Mesenchymal stem cell (in vitro differentiated cells and primary cell): ENCODE measurements at places on chromosomes 11 and 22.

DNA sequence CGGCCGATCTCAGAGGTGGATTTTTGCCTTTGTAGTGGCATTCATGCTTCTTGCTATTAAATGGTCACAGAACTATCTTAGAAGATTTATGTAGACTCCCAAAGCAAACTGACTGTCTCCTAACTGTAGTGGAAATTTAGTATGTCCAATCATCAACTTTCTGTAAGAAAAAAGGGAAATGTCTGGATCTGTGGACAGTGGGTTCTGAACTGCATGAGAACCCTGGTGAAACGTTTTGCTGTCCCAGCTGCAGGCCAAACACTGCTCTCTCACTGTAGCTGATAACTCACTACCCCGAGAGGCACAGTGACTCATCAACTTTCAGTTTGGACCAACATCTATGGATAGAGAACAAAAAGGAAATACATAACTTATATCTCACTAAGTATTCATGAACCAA, 387.1 kb downstream of the SOX6 start:
- peaks cover 4% of the 10 kb centered on the region for H3K4me1 ChIP-seq
- H3K27ac ChIP-seq, result peak overlapping the region; percentile 64

- DNase-seq, result no peak
- no peak overlapping the region for H3K4me3 ChIP-seq
- no peaks in the 10 kb centered on the region for H3K36me3 ChIP-seq
- H3K27me3 ChIP-seq, result no peaks in the 10 kb centered on the region
- no peak overlapping the region for H3K27ac ChIP-seq
These were observed 117.7 kb upstream of the CCDC90B start for GRCh38 chr11:83403691-83404389.

GRCh38 chr11:62508336-62509058, 38.1 kb downstream of the AHNAK start:
- no peaks in the 10 kb centered on the region for H3K27me3 ChIP-seq
- H3K27ac ChIP-seq, result peak overlapping the region; percentile 87
- H3K36me3 ChIP-seq, result no peaks in the 10 kb centered on the region
- peak; percentile 92 for DNase-seq
- peaks cover 30% of the 10 kb centered on the region for H3K4me1 ChIP-seq

- peaks cover 12% of the 10 kb centered on the region for H3K36me3 ChIP-seq
- H3K4me1 ChIP-seq, result peaks cover 20% of the 10 kb centered on the region
- DNase-seq, result no peak
- H3K27ac ChIP-seq, result no peak overlapping the region
These were observed 20.9 kb upstream of the TMEM191C start for GRCh38 chr22:21446128-21446826.

GRCh38 chr22:40627612-40628011, 8.9 kb downstream of the MRTFA start:
- no peak overlapping the region for H3K4me3 ChIP-seq
- no peak for DNase-seq
- H3K27me3 ChIP-seq, result no peaks in the 10 kb centered on the region
- no peaks in the 10 kb centered on the region for H3K36me3 ChIP-seq
- H3K4me1 ChIP-seq, result peaks cover 8% of the 10 kb centered on the region

DNA sequence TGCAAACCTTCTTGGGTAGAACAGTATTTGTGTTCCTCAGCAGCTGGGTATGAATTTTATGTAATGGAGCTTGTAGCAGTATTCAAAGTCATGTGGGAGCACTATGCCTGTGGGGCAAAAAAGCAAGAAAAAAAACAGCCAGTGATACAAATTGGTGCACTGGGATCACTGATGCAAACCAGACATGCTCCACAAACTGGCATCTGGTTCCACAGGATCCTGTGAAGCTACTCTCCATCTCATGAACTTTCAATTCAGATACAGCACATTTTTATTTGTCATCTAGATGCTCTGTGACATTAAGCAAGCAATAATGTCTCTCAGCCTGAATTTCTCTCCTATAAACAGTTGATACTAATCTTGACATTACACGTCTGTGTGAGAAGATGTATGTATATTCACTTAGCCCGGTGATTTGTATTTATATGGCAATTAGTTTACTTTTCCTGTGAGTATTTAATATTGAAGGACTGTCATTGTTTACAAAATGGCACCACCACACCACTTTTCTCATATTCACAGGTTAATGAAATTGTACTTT, 208.5 kb upstream of the GRIA4 start:
- peak; percentile 31 for DNase-seq
- H3K27me3 ChIP-seq, result no peaks in the 10 kb centered on the region
- no peak overlapping the region for H3K4me3 ChIP-seq
- no peaks in the 10 kb centered on the region for H3K36me3 ChIP-seq
- no peak overlapping the region for H3K27ac ChIP-seq

DNA sequence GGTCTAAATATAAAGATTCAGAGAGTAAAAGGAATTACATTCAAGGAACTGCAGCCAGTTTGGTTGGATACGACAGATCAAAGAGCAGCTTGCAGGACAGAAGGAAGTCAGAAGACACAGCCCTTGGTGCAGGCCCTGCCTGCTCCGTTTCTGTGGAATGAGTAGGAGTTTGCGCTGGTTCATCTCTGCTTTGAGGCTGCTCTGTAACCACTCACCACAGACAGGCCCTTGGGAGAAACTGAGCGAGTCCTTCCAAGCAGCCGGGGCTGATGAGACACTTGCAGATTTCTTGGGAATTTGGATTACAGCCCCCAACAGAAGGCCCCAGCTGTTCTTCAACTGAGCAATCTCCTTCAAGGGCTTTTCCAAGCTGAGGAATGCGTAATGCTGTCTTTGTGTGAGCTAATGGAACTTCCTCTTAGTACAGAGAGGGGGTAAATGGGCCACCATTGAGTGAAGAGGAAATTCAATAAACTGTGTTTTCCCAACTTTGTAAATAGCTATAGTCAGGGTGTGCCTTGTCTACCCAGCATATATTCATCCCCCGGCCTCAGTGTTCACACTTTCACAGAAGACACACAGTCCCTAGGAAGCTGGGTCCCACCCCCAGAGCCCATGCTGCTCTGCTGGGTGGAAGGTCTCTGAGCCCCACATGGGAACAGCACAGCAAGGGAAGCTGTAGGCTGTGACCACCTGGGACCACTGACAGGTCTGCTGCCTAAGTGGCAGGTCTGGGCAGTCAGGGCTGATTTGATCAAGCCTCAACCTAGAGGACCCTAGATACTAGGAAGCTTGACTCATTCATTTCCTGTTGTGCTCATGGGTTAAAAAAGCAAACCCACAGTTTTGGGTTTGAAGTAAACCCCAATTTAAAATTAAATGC, 16.6 kb downstream of the IL10RA start:
- peak; percentile 87 for DNase-seq
- no peaks in the 10 kb centered on the region for H3K36me3 ChIP-seq
- no peak overlapping the region for H3K4me3 ChIP-seq
- no peaks in the 10 kb centered on the region for H3K4me1 ChIP-seq
- H3K27ac ChIP-seq, result no peak overlapping the region

- no peaks in the 10 kb centered on the region for H3K4me1 ChIP-seq
- no peak overlapping the region for H3K4me3 ChIP-seq
- no peaks in the 10 kb centered on the region for H3K36me3 ChIP-seq
- no peaks in the 10 kb centered on the region for H3K27me3 ChIP-seq
- no peak for DNase-seq
These were observed 81.5 kb upstream of the TP53AIP1 start for GRCh38 chr11:129023968-129024676.

GRCh38 chr22:19148417-19149046, 1.6 kb downstream of the GSC2 start:
- peaks cover 57% of the 10 kb centered on the region for H3K27me3 ChIP-seq
- H3K4me1 ChIP-seq, result peaks cover 9% of the 10 kb centered on the region
- DNase-seq, result no peak
- no peak overlapping the region for H3K27ac ChIP-seq
- H3K4me3 ChIP-seq, result no peak overlapping the region

GRCh38 chr11:133793271-133794035, 51.9 kb downstream of the SPATA19 start:
- no peak overlapping the region for H3K27ac ChIP-seq
- no peak for DNase-seq
- no peaks in the 10 kb centered on the region for H3K36me3 ChIP-seq
- H3K27me3 ChIP-seq, result no peaks in the 10 kb centered on the region
- H3K4me3 ChIP-seq, result no peak overlapping the region
- no peaks in the 10 kb centered on the region for H3K4me1 ChIP-seq

DNA sequence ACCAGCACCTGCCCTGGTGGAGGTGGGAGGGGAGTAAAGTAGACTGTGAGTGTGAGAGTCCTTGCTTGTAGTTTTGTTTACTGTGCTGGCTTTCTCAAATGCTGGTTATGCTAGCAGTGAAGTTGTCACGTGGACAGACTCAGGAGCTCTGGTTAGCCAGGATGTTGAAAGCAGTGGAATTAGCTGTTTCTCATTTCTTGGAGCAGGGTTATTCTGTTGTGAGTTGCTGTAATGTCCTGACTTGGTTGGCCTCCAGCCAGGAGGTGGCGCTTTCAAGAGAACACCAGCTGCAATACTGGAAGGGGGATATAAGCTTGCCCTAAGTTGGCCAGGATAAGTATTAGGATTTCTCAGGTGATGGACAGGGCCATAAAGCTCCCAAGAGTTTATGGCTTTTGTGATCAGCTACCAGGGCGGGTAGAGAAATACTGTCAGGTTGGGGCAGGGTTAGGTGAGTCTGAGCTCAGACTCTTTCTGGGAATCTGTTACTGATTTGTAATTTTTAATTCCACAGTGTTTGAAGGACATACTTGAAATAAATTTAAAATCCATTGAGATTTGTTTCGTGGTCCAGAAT, 13.7 kb downstream of the CYP2D6 start:
- no peaks in the 10 kb centered on the region for H3K4me1 ChIP-seq
- no peaks in the 10 kb centered on the region for H3K27me3 ChIP-seq
- H3K4me3 ChIP-seq, result no peak overlapping the region
- peak; percentile 52 for DNase-seq
- H3K27ac ChIP-seq, result no peak overlapping the region
- no peaks in the 10 kb centered on the region for H3K36me3 ChIP-seq

GRCh38 chr11:72609045-72609444, 65.2 kb downstream of the PDE2A start:
- H3K36me3 ChIP-seq, result no peaks in the 10 kb centered on the region
- H3K4me1 ChIP-seq, result no peaks in the 10 kb centered on the region
- no peak overlapping the region for H3K27ac ChIP-seq
- H3K4me3 ChIP-seq, result no peak overlapping the region
- DNase-seq, result peak; percentile 32

DNA sequence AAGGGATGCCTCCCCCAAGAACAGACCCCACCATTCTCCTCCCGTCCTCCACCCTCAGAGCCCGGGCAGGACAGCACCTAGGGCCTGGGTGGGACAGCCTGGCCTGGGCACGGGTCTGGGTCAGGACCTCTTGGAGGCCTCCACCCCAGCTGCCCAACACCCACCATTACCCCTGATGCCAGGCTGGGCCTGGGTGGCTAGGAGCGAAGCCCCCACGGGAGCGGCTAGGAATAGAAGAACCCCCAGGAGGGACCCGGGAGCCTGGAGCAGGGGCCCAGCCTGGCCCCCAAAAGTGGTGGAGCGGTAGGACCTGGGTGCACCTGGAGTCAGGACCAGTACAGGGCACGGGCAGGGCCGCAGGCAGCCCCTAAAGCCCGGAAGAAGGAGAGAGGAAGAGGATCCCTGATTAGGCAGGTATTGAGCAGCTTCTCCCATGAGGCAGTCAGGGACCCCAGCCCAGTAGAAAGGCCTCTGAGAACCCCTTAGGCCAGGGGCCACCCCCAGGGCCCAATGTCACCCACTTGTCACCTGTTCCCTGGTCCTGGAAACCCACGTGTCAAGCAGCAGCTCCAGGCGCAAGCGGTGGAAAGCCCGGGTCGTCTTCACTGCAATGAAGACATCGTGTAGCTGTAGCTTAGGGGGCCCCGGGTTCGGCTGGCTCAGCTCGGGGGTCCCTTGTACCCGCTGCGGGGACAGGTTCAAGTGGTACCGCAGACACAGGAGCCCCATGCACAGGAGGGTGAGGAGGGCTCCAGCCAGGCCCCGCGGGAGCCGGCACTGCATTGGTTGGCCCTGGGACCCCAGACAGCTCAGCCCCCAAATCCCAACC, 575 bp downstream of the MFNG start:
- no peak overlapping the region for H3K4me3 ChIP-seq
- H3K4me1 ChIP-seq, result peaks cover 22% of the 10 kb centered on the region
- H3K27ac ChIP-seq, result no peak overlapping the region
- no peaks in the 10 kb centered on the region for H3K27me3 ChIP-seq

GRCh38 chr22:39646398-39647063, 76.0 kb downstream of the CACNA1I start:
- H3K4me1 ChIP-seq, result peaks cover 19% of the 10 kb centered on the region
- no peaks in the 10 kb centered on the region for H3K36me3 ChIP-seq
- H3K27me3 ChIP-seq, result peaks cover 38% of the 10 kb centered on the region
- H3K27ac ChIP-seq, result no peak overlapping the region
- H3K4me3 ChIP-seq, result no peak overlapping the region
- DNase-seq, result no peak
